ENCODE measurements at places on chromosomes 11 and 22.
A peak's percentile ranks its signal among the peaks of the same experiment; 100 is the strongest.

DNA sequence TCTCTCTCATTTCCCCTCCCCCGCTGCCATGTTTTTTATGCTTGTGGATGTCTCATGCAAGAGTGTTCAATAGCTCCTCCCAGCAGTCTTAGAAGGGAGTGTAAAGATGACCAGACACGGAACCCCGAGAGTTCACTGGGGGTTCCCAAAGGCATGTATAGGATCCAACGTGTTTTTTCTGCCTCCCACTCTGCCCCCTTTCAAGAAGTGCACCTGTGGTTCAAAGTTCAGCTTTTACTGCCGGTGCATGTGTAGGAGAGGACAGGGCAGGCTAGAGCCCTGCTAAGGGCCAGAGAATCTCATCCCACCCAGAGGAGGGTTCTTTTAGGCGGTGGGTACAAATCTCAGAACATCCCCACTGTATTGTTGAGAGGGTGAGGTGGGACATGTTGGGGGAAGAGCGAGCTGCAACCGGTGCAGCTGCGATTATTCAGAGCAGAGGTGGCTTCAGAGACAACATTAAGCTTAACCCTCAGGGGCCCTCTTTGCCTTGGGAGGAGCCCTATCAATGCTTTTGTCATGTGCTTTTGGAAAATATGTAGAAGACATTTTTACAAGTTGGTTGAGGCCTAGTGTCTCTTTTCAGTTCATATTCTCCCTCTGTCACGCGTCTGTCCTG is 14.5 kb downstream of the MIF start:
- DNase-seq: no peak

DNA sequence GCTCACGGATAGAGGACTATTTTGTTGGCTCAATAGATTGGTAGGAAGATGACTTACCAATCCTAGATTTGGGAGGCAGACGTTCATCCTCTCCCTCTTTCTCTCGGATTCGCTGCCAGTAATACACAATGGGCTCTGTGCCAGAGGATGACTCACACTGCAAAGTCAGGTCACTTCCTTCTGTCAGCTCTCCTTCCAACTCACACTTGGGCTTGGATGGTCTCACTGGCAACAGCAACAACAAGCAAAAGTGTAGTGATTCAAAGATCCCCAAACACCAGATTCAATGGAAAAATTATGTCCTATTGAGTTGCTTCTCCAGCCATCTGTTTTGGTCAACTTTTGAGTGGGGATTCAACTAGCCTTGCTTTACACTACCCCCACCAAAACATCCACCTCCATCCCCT is 21.7 kb upstream of the HSPA8 start:
- DNase-seq: peak; percentile 92

- no peak for DNase-seq
These were observed 4.7 kb upstream of the C11orf86 start for GRCh38 chr11:66970371-66970806.

GRCh38 chr22:38017272-38017920 is 33.0 kb upstream of the SOX10 start:
- DNase-seq: no peak

DNA sequence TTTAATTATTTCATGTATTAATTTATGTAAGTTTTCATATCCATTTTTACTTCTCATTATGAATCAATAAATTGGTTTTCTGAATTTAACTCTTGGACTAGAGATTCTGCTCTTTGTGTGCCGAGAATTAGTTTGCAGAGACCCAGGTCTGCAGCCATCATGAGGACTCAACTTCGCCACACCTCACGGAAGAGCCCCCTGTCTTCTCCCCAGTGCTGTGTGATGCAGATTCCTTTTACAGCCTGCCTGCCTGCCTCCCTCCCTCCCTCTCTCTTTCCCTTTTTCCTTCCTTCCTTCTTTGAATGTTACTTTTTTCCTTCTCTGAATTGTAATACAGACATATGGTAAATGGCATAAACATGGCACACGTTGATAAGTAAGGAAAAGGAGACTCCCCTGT is 947.7 kb downstream of the TBC1D22A start:
- DNase-seq: no peak

GRCh38 chr11:92180664-92181251 is 43.9 kb upstream of the FAT3 start:
- DNase-seq: no peak

GRCh38 chr22:19455585-19456370 is 8.3 kb upstream of the C22orf39 start:
- DNase-seq: no peak

GRCh38 chr11:105740164-105740903 is 130.5 kb downstream of the GRIA4 start:
- DNase-seq: no peak

DNA sequence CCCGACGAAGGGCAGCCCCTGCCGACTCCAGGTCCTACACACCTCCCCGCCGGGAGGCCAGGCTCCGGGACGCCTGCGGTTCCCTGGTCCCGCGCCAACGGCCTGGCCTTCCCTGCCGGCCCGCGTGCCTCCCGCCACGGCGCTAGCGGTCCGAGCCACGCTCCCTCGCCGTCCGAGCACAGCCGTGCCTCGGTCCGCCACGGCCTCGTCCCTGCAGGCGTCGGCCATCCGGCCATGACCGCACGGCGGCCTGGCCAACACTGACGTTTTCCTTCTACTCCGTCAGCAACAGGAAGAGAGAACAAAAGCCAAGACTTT is 532 bp downstream of the EIF4G2 start:
- no peak for DNase-seq

GRCh38 chr11:127070808-127071207 is 70.2 kb upstream of the KIRREL3 start:
- no peak for DNase-seq

Measured in NCI-H82 (cell line).